Right cardiac atrium (tissue), 5 donors: ENCODE measurements at places on chromosomes 6 and 20. TPM values are rescaled to one million over a fixed set of nuclear protein-coding genes. Genes with fewer than 3 reads are reported as not detected.

- no peak for DNase-seq
These were observed 348.7 kb downstream of the CD83 start for GRCh38 chr6:14466278-14466677.

Gene CST3
- total RNA-seq = 785 TPM

DNA sequence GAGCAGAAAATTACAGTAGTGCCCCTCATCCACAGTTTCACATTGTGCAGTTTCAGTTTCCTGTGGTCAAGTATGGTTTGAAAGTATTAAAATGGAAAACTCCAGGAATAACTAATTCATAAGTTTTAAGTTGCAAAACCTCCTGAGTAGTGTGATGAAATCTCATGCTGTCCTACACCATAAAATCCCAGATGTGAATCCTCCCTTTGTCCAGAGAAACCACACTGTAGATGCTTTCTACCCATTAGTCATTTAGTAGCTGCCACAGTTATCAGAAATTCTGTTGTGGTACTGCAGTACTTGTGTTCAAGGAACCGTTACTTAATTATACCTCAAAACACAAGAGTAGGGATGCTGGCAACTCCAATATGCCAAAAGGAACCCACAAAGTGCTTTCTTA, 74.7 kb downstream of the PTCHD4 start:
- DNase-seq = no peak

- no peak for DNase-seq
These were observed 10.2 kb downstream of the VSX1 start for GRCh38 chr20:25071734-25072133.

GRCh38 chr20:3276680-3277015, 37.7 kb upstream of the SLC4A11 start:
- DNase-seq = no peak

Gene SYCP2
- 1.7 TPM for total RNA-seq

Gene UNC5CL
- 0.46 TPM for total RNA-seq

DNA sequence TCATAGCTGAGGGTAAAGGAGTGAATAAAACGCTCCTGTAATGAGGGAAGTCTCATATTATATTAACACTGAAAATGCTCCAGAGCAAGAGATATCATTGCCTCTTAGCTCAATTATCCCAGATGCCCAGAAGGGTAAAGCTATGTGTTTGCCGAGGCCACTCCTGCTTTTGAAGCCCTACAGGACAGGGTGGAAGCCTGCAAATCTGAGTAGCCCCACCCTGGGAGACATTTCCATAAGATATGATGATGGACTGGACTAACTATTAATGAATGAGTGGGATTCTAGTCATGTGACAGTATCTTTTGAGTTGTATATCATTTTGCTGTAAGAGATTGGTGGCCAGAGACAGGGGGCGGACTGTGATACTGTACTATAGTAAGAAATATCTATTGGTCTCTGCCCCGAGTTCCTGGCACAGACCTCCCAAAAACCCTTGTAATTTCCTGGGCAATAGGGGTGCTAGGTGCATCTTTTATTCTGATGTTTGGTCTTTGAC, 10.5 kb upstream of the SLC22A2 start:
- no peak for DNase-seq

GRCh38 chr20:37314099-37314498, 24.6 kb downstream of the MANBAL start:
- DNase-seq = peak; percentile 57

GRCh38 chr6:46901882-46902314, 19.8 kb downstream of the ADGRF5 start:
- no peak for DNase-seq
